T-helper 2 cell treated with Interferon-gamma antibody and Interleukin-4, amounts not matched to agents 5 μg/mL and 100 μg/mL, for 36 hours (primary cell): ENCODE measurements at places on chromosomes 1 and 21.

- DNase-seq: peak; percentile 15
- peaks cover 13% of the 10 kb centered on the region for H3K4me1 ChIP-seq
- H3K36me3 ChIP-seq: no peaks in the 10 kb centered on the region
- peak overlapping the region; percentile 87 for H3K4me3 ChIP-seq
- H3K27ac ChIP-seq: peak overlapping the region; percentile 85
- no peaks in the 10 kb centered on the region for H3K27me3 ChIP-seq
Measured at GRCh38 chr21:41877901-41878830, 978 bp downstream of the PRDM15 start.

DNA sequence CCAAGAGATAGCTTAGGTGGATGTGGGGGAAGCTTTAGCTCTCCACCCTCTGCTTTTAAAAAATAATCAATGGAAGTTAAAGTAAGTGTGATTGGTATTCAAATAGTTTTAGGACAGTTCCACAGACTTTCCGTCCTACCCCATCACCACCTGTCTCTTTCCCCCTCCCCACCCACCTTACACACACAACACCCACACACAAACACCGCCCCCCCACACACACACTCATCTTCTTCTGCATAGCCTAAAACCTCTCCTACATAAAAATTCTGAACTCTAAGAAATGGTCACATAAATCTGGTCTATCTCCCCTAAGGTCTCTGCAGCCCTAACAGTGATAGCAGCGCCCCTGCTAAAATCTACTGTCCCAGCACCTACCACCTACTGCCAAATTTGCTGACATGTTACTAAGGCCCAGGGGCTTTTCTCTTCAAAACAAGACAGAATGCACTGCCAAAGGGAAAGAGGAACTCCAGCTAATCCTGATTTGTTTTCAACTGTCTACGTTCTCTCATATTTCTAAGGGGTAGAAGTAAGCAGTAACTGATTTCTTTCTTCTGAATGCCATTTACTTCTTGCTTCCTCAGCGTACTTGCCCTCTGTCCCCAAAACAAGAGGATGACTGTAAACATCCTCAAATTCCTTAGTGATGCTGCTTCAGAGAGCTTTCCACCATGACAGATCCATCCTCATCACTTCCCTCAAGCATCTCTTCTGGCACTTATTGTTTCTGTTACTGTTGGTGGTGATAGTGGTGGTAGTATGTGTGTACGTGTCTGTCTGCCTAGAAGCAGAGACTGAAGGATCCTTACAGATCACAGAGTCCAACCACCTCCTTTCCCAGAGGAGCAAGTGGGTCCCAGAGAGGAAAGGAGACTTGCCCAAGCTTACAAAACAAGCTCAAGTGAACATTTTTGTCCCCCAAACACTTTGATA, 56.8 kb downstream of the LUZP1 start:
- DNase-seq: no peak
- peak overlapping the region; percentile 25 for H3K4me3 ChIP-seq
- no peaks in the 10 kb centered on the region for H3K27me3 ChIP-seq
- H3K36me3 ChIP-seq: peaks cover 16% of the 10 kb centered on the region
- peaks cover 52% of the 10 kb centered on the region for H3K4me1 ChIP-seq
- H3K27ac ChIP-seq: peak overlapping the region; percentile 29

DNA sequence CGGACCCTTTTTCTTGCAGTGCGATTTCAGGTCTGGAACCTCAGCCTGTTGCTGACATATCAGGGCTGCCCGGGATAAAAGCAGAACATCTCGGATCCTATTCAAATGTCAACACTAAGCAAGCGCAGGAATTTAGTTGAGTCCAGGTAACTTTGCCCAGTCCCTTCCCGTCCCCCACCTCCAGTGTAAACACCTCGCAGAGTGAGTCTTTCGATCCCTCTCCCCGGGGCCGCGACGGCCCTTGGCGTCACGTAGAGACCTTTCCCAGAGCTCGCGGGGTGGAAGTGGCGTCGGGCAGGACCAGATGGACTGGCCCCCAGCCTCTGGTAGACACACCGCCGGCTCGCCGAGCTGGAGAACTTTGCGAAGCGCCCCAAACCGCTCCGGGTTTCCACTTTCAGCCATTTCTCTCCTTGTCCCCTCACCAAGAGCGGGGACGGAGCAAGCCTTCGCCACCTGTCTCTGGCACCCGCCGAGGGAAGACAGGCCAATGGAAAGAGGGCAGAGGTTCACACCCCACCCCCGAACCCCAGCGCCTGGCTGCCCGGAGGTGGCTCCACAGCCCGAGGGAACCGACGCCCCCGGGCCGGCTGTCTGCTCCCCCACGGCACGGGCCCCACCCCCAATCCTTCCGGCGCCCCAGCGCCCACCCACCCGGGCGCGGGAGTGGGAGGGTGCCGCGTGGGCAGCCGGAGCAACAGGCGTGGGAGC, 570 bp downstream of the KCND3 start:
- H3K27ac ChIP-seq: no peak overlapping the region
- peak overlapping the region; percentile 24 for H3K4me3 ChIP-seq
- peaks cover 77% of the 10 kb centered on the region for H3K27me3 ChIP-seq
- no peaks in the 10 kb centered on the region for H3K4me1 ChIP-seq
- DNase-seq: peak; percentile 16

GRCh38 chr1:1157914-1158710, 15.6 kb upstream of the TTLL10 start:
- peaks cover 3% of the 10 kb centered on the region for H3K36me3 ChIP-seq
- no peak overlapping the region for H3K4me3 ChIP-seq
- H3K27me3 ChIP-seq: no peaks in the 10 kb centered on the region
- H3K4me1 ChIP-seq: no peaks in the 10 kb centered on the region
- DNase-seq: no peak

GRCh38 chr1:94731891-94732290, 88.3 kb upstream of the SLC44A3 start:
- no peak overlapping the region for H3K27ac ChIP-seq
- no peaks in the 10 kb centered on the region for H3K36me3 ChIP-seq
- H3K4me1 ChIP-seq: peaks cover 9% of the 10 kb centered on the region

- no peak overlapping the region for H3K27ac ChIP-seq
- H3K4me3 ChIP-seq: peak overlapping the region; percentile 84
- no peak for DNase-seq
- no peaks in the 10 kb centered on the region for H3K36me3 ChIP-seq
Measured at GRCh38 chr1:236141447-236142252, 689 bp upstream of the GPR137B start.

- H3K36me3 ChIP-seq: no peaks in the 10 kb centered on the region
- H3K27me3 ChIP-seq: peaks cover 6% of the 10 kb centered on the region
- no peaks in the 10 kb centered on the region for H3K4me1 ChIP-seq
- no peak overlapping the region for H3K27ac ChIP-seq
Measured at GRCh38 chr1:229817936-229818335, 191.9 kb downstream of the URB2 start.

DNA sequence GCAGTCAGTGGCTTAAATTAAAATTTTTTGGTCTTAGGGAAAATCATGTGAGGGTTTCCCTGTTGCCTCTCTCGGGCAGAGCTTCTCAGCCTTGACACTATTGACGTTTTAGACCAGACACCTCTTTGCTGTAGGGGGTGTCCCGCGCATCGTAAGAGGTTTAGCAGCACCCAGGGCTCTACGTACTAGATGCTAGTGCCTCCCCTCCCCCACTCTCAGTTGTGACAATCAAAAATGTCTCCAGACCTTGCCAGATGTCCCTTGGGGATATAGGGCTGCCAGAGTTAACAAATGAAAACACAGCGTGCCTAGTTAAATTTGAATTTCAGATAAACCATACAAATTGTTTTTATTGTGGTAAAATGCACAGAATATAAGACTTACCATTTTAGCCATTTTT, 293.3 kb downstream of the DISC1 start:
- peaks cover 12% of the 10 kb centered on the region for H3K27me3 ChIP-seq
- no peak overlapping the region for H3K27ac ChIP-seq
- peaks cover 46% of the 10 kb centered on the region for H3K4me1 ChIP-seq
- peak overlapping the region; percentile 77 for H3K4me3 ChIP-seq
- no peaks in the 10 kb centered on the region for H3K36me3 ChIP-seq

- no peak overlapping the region for H3K4me3 ChIP-seq
- DNase-seq: no peak
- H3K36me3 ChIP-seq: peaks cover 3% of the 10 kb centered on the region
Measured at GRCh38 chr1:226874579-226875425, 4.4 kb downstream of the PSEN2 start.

DNA sequence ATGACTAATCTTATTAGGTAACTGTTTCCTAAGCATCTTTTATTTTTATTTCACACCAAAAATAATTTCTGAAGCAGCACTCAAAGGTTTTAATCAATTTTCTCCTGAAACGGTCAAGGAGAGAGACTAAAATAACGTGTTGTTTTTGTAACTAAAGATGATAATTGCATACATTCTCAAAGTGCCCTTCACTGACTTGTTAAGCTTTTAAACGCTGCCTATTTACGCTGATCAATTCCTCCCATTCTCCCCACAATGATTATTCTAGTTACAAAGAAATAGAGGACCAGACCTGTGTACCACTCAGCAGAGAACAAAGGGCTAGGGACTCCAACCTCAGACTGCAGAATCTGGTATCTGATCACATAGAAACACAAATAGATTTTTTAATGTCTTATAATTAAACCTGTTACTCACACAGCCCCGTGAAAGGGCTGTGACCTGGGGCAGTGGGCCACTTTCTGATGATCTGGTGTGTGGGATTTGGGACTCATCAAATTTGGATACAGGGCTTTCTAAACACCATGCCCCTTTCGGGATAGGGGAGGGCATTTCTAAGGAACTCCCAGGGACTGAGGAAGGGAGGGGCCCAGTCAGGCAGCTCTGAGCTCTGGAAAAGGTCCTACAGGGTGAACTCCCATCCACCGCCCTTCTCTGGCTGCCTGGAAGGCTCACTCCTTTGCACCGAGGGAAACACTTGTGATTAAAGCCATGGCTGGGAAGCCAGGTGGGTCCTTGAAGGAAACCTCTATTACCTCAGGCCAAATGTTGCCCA, 65.2 kb downstream of the BCAR3 start:
- no peak overlapping the region for H3K4me3 ChIP-seq
- peaks cover 6% of the 10 kb centered on the region for H3K27me3 ChIP-seq
- peaks cover 2% of the 10 kb centered on the region for H3K36me3 ChIP-seq
- peaks cover 24% of the 10 kb centered on the region for H3K4me1 ChIP-seq

GRCh38 chr1:223771814-223772770, 59.8 kb downstream of the CAPN2 start:
- H3K4me1 ChIP-seq: peaks cover 11% of the 10 kb centered on the region
- no peak for DNase-seq
- no peak overlapping the region for H3K4me3 ChIP-seq
- H3K27ac ChIP-seq: no peak overlapping the region

DNA sequence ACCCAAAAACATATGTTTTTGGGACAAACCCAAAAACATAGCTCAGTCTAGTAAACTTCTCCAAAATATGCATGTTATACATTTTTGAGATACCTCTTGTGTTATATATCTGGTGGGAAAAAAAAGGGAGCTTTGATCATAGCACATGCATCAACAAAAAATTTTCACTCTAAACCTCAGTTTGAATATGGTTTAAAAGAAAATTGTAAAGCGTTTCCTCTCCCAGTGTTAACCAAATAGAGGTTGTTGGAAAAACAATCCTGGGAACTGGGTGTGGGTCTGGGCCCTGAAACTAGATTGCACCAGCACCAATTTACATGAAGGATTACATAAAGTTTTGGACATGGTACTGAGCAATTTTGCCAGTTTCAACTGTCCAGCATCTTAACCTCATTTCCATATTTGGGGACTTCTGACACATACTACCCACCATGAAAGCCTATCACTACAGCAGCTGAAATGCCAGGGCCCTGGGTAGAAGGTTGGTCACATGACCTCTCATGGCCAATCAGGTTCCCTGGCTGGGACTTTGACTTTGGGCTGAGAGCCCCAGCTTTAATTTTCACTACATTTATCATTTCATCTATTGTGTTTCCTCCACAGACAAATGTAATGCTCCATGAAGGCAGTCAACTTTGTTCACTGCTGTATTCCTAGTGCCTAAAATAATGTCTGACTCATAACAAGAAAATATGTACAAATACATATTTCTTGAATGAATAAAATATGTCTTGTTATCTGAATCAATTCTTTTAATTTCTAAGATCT, 150.7 kb downstream of the SETD4 start:
- no peaks in the 10 kb centered on the region for H3K36me3 ChIP-seq
- no peak overlapping the region for H3K4me3 ChIP-seq
- no peak overlapping the region for H3K27ac ChIP-seq
- H3K27me3 ChIP-seq: peaks cover 18% of the 10 kb centered on the region

- H3K27ac ChIP-seq: no peak overlapping the region
- DNase-seq: no peak
- H3K4me3 ChIP-seq: no peak overlapping the region
- no peaks in the 10 kb centered on the region for H3K27me3 ChIP-seq
- no peaks in the 10 kb centered on the region for H3K36me3 ChIP-seq
Measured at GRCh38 chr1:4851385-4852065, 197.1 kb downstream of the AJAP1 start.

DNA sequence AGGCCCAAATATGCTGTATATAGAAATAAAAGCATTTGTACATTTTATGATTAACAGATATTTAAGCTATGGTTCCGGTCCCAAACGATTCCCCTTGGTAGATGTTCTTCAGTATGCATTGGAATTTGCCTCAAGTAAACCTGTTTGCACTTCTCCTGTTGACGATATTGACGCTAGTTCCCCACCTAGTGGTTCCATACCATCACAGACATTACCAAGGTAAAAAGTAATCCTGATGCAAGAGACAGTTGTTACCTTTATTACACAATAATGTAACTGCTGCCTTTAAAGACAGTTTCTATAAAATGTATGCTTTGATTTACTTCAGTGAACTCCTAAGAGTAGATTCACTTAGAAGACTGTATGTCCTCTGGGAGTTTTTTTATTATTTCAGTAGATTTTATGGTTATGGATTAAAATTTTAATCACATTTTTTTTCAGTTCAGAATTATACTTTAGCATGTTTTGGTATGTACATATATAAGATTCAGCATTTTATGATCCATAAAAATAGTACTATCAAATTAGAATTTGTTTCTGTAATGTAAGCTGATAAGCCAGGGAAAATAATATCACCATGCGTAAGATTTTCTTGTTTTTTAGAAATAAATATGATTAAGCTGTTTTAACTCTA, 96.5 kb downstream of the USP25 start:
- peaks cover 29% of the 10 kb centered on the region for H3K4me1 ChIP-seq
- H3K27me3 ChIP-seq: no peaks in the 10 kb centered on the region
- H3K36me3 ChIP-seq: peaks cover 23% of the 10 kb centered on the region

DNA sequence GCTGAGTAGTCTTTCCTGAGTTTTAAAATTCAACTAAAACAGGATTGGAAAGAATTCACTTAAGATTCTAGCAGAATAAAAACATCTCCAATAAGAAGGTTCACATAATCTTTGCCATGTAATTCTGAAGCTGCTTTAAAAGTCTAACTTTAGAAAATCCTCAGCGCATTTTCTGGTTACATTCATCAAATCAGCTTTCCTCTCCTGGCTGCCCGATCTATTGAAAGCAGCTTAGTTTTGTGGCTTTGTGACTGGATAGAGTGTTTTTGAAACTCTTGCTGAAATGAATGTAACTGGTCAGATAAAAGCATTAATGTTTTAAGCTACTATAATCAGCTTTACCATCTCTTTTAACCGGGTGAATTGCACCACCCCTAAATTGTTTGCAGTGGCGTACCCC, 66.8 kb downstream of the DOP1B start:
- no peak overlapping the region for H3K27ac ChIP-seq
- H3K4me3 ChIP-seq: no peak overlapping the region
- DNase-seq: no peak
- no peaks in the 10 kb centered on the region for H3K27me3 ChIP-seq
